Activated T-cell treated with anti-CD3 and anti-CD28 coated beads for 48 hours (primary cell): ENCODE measurements at places on chromosomes 5 and 9.

GRCh38 chr9:133137451-133138231 lies 16.6 kb upstream of the RALGDS start:
- DNase-seq, result no peak

- DNase-seq, result no peak
These were observed 22.9 kb upstream of the TTLL11 start for GRCh38 chr9:122116040-122116439.

- no peak for DNase-seq
These were observed 27.3 kb downstream of the DMGDH start for GRCh38 chr5:79042188-79042587.

DNA sequence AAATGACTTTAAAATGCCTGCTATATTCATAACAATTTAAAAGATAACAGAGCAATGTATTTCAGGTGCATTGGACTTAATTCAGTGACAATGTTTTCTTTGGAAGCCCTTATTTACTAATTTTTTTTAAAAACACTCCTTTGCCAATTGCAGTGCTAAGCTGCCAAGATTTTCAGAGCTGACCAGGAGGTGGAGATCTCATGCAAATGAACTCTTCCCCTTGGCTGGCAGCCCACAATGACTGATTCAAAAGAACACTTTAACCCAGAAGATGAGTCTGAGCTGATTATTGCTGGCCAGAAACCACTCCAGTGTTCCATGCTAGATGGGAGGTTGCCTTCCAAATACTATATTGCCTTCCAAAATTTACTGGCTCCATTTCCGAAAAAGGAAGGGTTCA lies 128.3 kb upstream of the CCNH start:
- no peak for DNase-seq

GRCh38 chr5:181211208-181211607 lies 6.2 kb upstream of the TRIM7 start:
- DNase-seq, result no peak

DNA sequence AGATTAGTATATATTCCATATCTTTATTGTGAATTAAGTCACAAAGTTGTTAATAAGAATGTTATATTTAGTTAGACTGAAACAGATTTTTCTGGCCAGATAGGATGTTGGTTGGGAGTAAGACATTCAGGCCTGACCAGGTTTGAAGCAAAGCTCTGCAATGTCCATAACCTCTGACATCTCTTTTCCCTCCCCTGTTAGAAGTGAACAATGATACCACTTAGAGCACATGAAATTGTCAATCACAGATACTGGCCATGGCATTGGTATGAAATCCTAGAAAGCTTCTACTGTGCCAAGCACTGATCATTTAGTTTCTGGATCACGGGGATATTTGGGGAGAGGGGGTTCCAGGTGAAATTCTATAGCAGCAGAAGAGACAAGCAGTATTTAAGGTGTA lies 1455.1 kb upstream of the CDH9 start:
- DNase-seq, result no peak

DNA sequence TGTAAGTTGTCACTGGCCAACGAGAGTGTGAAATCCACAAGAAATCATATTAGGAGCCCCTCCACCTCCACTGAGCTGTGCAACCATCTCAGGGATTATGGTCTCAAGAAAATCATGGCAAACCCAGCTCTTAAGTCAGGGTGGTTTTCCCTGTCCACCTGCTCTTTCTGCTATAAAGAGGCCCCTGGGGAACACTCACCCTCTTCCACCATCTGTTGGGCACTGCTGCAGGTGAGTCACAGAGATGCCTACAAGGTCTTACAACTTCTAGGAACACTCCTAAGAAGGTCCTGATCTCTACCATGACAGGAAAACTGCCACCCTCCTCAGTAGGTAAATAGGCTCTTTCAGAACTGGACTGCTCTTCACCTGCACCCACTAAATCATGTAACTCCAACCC lies 61.8 kb downstream of the DRD1 start:
- DNase-seq, result no peak

GRCh38 chr5:33837301-33837700 lies 54.5 kb downstream of the ADAMTS12 start:
- DNase-seq, result no peak

GRCh38 chr9:130196643-130197042 lies 24.4 kb downstream of the NCS1 start:
- no peak for DNase-seq

GRCh38 chr5:154118385-154118784 lies 72.1 kb upstream of the GALNT10 start:
- DNase-seq, result no peak

GRCh38 chr5:105940181-105940580 lies 1730.6 kb downstream of the EFNA5 start:
- DNase-seq, result no peak

- no peak for DNase-seq
These were observed 71.4 kb downstream of the PPIC start for GRCh38 chr5:122965111-122965510.

- DNase-seq, result no peak
These were observed 88.0 kb upstream of the ANKH start for GRCh38 chr5:14959399-14960119.

- DNase-seq, result no peak
These were observed 81.1 kb downstream of the JAKMIP2 start for GRCh38 chr5:147701468-147701867.

DNA sequence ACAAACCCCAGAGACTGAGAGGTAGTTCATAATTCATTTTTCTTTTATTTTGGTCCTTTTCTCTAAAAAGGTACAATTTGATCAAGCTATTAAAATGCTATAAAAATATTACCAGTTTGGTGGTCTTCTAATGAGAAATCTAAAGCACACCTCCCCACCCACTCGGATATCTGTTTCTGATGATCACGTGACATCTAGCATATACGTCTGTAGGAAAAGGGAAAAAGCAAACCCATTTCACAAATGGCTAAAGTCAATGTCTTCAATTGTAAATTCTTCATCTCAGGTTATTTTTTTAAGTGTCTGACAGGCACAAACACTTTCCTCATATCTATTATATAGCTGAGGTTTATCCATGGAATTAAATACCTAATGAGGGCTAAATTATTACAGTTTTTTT lies 18.9 kb downstream of the ZNF354A start:
- no peak for DNase-seq

GRCh38 chr5:178468196-178468685 lies 122.0 kb downstream of the COL23A1 start:
- DNase-seq, result no peak

GRCh38 chr5:62149879-62150278 lies 156.1 kb upstream of the KIF2A start:
- no peak for DNase-seq

GRCh38 chr9:76894198-76894597 lies 11.7 kb downstream of the PRUNE2 start:
- no peak for DNase-seq

DNA sequence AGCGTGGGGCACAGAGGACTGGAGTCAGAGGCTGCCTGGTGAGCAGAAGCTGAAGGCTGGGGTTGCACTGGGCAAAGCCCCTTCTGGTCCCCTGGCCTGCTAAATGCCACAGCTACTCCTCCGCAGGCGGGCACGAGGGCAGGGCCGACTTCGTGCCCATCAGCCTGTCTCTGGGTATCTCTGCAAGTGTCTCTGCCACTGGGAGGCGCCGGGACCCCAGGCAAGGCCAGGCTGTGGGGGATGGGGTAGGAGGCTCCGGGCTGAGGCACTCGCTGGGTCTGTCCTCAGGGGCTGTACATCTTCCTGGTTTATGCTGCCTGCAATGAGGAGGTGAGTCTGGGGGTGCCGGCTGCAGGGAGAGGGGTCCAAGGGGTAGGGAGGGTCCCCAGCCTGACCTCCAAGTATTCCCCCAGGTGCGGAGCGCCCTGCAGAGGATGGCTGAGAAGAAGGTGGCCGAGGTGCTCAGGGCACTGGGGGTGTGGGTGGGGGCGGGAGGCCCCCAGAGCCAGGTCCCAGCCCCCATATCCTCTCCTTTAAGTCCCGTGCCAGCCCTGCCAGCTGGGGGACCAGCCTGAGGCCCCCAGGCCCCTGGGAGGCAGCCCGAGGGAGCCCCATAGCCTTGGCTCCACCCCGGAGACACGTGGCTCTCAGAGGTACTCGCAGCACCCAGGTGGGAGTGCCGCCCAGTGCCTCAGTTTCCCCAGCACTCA lies 25.1 kb downstream of the ADGRD2 start:
- no peak for DNase-seq

DNA sequence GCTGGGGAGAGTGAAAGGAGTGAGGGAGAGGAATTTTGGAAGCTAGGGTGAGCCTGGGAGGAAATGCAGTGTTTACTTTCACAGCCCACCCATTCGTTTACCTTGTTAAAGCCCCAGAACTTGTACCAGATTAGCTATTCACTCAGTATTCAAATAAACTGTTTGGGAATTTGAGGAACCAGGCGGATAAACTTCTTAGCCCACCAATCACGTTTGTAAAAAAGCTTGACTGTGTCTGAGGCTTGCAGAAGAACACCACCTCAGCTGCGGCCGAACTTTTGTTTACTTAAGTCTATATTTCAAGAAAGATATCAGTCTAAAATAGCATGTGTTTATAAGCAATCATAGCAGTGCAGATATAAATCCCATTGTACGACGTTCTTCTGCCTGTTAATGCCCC lies 5.2 kb upstream of the TLE1 start:
- no peak for DNase-seq

DNA sequence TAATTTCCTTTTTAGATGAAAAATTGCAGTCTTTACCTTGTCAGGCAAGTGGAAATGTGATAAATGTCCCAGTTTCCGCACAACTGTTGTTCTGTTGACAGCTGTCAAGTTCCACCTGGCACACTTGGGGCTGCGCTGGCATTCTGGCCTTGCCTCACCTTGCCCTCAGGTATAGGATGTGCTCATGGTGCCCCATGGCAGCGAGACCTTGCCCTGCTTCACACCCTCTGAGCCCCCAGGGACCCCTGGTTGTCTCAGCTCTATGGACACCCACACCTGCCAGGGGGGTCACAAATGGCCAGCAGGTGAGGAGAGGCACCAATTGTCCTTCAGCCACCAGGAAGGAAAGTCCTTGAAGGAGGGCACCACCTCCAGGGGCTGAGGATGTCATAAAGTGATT lies 37.5 kb upstream of the SEMA4D start:
- DNase-seq, result no peak

DNA sequence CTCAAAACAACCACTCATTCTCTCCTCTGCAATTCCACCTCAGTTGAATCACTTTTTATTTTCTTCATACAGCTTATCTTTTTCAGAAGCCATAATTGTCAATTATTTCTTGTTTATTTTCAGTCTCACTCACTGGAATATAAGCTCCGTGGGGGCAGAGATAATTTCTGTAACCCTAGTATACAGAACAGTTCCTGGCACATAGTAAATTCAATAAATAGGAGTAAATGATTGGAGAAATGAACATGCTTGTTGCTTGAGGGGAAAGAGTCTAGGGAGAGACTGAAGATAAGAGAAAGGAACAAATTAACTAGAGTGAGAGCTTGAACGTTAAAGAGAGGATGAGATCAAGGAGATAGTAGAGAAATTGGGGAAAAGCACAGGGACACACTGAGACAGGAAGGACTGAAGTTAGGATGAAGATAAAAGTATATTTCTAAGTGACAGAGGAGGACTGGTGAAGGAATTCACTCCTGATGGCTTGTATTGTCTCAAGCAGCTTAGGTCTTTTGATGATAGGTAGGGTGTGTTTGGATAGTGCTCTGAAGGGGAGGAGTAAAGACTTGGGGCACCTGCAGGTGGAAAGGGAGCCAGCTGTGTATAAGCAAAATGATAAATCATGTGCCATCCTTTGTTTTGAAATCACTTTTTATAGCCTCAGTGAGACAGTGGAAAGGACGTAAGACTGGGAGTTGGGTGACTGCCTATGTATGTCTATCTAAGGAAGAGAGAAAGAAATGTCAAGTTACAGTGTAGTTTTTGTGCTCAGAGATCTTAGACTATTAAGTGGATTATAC lies 2.2 kb downstream of the NAA35 start:
- DNase-seq, result no peak

DNA sequence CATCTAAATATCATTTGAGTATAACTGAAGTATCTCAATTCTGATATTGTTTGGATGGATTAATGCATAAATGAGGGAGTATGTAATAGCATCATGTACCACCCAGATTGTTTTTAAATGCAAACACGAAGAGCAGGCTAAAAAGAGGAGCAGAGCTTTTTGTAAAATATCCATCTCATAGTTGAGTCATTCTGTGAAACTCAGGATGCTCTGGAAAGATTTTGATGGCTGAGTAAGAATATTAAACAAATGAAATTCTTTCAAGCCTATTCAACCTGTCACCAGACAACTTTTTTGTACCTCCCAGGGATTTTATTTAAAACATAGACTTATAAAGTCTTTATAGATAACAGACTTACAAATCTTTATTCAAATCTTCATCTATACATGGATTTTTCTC lies 625.9 kb downstream of the TLE4 start:
- DNase-seq, result no peak

DNA sequence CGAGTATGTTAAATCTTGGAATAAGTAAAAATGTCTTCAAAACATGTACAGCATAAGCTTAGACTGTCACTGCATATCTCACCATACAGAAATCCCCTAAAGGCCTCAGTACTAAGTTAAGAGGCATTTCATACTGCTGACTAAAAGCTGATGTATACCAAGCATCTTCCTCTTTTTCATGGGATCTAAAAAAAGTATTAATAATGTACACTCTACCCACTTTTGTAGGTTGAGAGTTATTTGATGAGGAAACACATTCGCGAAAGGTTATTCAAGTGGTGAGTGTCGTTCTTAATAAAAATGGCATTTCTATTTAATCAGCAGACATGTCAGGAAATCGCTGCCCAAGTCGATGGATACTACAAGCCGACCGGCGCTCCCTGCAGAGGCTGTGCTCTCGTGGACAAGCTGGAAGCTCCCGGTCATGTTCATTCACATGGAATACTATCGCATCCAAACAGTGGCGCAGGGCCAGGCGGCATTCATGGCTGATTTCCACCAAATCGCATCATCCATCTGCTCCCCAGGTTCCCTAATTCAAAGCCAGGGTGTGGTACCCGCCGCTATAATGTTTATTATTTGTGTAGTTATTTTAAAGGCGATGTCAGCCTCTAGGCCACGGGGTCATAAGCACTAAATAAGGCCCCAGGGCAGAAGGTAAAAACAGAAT lies 724 bp downstream of the SGTB start:
- DNase-seq, result no peak

DNA sequence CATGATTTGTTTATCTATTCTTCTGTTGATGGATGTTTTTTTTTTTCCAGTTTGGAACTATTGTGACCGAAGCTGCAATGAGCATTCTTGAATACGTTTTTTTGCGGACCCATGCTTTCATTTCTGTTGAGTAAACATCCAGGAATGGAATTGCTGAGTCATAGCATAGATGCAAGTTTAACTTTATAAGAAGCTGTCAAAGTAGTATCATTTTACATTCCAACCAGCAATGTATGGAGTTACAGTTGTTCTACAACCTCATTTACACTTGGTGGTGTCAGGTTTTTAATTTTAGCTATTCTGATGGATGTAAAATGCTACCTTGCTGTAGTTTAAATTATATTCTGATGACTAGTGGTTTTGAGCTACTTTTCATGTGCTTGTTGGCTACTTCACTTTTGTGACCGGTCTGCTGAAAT lies 49.0 kb downstream of the NPR3 start:
- no peak for DNase-seq

- no peak for DNase-seq
These were observed 216.8 kb upstream of the RPS23 start for GRCh38 chr5:82494942-82495341.
